ENCODE measurements at places on chromosomes 3 and 15.

GRCh38 chr3:137866001-137866400, 101.9 kb downstream of the SOX14 start:
- DNase-seq, result no peak

GRCh38 chr3:169668072-169668956, 4.8 kb upstream of the MECOM start:
- DNase-seq, result peak; percentile 53

DNA sequence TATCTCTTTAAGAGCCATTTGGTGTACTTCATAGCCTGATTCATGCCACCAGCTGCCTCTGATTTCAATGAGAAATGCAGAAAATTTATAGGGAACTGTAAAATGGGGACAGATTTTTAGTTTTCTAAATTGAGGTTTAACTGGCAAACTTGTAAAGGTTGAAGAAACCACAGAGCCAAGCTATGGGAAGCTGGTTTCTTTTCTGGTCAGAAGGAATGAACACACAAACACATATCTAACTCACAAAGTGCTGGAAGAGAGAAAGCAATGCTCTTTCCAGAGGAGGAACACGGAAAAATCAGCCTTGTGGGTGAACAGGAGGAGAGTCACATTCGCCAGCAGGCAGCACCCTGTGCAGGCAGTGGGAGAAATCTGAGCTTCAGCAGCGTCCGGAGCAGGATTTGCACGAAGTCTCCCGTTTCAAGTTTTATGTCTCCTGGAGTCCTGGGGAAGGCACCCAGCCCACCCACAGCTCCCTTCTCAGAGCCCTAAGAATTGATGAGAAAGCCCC, 481 bp downstream of the MASP1 start:
- DNase-seq, result peak; percentile 40

DNA sequence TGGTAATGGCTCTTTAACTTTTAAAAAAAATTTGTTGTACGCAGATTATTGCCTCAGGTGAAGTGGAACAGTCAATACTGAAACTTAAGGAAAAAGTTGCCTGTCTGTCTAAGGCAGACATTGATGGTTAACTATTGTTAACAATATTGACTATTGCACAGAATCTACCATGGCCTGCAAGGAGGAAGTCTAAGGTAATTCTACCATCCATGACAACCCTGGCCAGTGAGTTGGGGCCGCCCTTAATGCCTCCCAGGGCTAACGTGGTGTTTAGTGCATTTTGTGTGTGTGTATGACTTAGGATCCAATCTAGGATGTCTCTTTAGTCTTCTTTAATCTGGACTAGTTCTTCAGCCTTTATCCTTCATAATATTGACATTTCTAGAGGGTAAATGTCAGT, 2.1 kb upstream of the CPB1 start:
- no peak for DNase-seq

GRCh38 chr3:74075241-74075640, 450.5 kb upstream of the PDZRN3 start:
- no peak for DNase-seq

DNA sequence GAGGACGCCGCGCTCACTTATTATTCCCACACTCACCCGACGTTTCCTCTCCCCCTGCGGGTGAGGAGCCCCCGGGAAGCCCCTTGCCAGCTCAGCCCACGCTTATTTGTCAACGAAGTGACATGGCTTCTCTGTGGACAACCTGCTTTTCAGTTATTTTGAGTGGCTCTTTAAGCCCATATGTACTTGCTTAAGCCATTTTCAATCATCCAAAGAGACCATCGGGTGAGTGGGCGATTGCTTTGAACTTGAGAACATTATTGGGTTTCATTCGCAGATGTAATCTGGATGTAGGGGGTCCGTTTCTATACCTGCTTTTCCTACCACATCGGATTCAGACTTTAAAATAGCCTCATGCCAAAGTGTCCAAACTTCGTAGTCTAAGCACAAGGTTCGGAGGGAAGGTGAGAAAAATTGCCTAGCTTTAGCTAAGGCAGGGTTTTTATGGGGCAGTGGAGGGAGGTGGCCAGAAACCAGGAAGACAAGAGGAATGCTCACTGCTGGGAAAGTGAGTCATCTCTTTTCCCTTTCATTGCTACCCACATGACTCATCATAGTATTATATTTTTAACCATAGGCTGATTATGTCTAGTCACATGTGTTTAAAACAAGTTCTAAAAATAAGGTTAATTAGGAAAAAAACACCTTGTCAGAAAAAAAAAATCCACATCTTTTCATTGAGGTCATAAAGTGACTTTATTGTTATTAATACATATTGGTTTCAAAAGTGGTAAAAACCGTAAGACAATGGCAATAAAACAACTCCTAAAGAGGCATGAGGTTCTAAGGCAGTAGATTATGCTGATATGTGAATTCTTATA, 773.1 kb upstream of the NR2F2 start:
- peak; percentile 96 for DNase-seq

DNA sequence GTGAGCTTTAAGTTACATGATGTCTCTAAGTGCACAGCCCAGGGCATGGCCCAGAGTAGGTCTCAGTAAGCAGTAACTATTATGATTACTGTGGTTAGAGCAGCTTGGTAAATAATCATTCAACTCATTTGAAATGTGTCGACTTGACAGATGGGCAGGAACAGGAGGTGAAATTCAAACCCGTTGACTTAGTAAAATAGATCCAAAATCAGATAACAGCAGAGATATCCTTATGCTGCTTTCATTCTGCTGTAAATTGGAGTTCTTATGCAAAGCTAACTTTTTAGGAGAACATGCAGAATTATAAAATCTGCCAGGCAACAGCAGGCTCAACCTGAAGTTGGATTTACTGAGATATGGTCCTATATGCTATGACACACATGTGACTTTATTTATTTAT, 118.7 kb upstream of the KLHL25 start:
- DNase-seq, result no peak

GRCh38 chr15:64096668-64097384, 1.0 kb downstream of the SNX1 start:
- DNase-seq, result no peak

DNA sequence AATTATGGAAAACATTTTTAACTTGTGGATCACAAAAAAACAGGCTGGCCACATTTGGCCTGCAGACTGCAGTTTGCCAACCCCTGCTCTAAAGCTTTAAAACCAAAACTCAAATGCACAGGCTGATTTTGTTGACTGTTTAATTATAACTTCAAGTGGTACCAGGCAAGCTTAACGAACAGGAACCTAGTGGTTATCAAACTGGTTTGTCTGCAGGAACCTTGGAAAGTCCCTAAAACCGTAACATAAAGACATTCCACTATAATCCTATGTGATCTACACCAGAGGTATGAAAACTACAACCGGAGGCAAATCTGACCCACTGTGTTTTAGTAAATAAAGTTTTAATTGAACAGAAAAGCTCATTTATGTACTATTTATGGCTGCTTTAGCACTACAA, 52.4 kb downstream of the TBL1XR1 start:
- DNase-seq, result no peak

DNA sequence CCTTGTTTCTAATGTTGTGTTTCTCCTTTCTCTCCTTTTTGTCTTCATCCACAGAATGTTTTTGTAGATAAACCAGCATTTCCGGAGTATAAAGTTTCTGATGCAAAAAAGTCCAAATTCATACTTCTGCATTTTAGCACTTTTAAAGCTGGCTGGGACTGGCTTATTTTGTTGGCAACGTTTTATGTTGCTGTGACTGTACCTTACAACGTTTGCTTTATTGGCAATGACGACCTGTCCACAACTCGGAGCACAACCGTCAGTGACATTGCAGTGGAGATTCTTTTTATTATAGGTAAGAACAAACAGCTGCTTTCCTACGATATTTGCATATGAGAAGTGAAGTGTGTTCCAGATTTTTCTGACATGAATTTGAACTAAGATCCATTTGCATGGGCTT, 199.4 kb downstream of the KCNH8 start:
- DNase-seq, result no peak

GRCh38 chr15:20348900-20349773, 192.5 kb downstream of the GOLGA6L6 start:
- DNase-seq, result no peak

GRCh38 chr3:76199382-76199781, 414.0 kb upstream of the ZNF717 start:
- peak; percentile 61 for DNase-seq

- DNase-seq, result no peak
Measured at GRCh38 chr15:101618851-101619614, 33.1 kb downstream of the TM2D3 start.

DNA sequence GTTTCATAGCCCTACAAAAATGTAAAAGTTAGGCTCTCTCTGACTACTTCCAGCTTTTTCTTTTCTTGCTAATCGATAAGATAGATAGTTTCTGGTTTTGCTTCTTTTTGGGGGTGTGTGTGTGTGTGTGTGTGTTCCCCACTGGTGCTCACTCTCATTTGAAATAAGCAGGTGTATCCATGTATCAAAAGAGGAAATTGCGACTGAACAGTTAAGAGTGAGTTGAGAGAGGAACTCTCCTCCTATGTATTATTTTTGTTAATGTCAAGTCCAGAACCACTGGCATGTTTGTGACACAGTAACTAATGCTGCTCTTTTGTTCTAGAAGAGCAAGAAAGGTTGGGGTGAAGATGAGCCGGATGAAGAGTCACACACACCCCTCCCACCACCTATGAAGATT, 96.7 kb upstream of the UMPS start:
- no peak for DNase-seq

DNA sequence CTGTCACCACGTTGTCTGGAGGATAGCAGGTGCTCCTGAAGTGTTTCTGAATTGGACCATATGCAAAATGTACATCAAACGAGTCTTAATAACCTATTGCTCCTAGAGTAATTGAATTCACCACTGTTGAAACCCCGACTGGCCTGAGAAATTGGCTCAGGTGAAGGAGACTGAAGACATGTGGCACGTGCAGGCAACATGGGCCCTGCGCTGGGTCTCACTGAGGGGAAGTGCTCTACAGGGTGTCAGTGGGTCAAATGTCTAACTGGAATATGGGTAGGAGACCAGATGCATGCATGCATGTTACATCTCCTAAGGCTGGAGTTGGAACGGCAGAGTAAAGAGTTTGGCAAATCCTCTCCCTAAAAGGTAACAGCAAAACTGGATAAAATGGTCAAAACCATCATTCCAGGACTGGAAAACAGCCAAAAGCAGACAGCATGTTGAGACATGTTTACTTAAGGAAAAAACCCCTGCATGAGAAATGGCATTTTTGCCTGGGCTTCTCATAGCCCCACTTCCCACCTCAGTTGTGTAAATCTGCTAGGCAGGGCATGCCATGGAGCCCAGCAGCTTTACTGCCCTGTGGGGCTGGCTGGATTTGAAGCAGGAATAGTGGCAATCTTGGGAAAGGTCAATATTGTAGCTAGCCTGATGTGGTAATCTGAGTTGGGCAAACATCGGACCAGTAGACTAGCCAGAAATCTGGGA, 131.3 kb downstream of the TJP1 start:
- DNase-seq, result peak; percentile 41

DNA sequence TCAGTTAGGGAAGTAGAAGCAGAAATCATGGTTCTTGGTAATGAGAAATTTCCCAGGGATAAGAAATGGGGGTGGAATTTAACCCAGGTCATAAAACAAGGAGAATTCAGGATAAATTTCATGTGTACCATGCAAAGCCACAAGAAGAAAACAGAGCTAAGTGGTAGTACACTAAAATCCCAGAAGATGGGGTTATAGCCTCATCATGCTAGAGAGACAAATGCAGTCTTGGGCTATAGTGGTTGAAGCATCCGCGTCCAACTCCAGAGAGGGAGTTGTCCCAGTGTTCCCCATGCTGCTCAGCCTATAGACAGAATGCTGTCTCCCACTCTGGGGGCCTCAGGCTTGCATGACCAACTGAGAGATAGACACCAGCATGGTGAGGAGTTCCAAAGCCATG, 36.2 kb upstream of the CLRN1 start:
- DNase-seq, result peak; percentile 70

GRCh38 chr3:127754411-127755304, 67.7 kb downstream of the MGLL start:
- DNase-seq, result no peak

DNA sequence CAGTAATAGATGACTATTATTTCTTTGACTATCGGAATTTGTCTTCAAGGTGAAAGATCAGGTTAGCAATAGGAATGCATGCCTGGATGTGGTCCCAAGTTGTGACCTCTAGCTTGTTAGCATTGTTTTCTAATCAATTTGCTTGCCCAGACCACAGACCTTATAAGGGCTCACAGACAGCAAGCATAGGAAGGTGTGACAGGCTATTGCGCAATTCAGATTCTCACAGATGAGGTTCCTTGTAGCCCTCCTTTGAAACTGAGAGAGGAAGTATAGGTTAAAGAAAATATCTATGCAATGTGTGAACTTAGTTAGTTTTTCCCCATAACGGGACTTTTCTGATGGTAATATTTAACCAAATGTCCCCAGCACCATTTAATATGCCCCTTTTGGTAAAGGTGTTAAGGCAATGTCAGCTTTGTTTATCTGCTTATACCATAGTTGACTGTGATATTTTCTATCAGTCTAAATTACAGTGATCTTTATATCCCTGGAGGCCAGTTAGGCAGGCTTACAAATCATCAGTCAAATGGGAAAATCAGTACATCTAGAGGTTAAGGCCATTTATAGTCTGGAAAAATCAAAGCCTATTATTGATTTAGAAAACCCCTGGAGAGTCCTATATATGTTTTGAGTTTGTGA, 168.1 kb upstream of the MBNL1 start:
- no peak for DNase-seq
